ENCODE measurements at places on chromosomes 1 and 21. TPM values are rescaled to one million over a fixed set of nuclear protein-coding genes. Genes with fewer than 3 reads are reported as not detected.

IL22RA1 gene
- total RNA-seq = 2.1 TPM

KCNK1 gene
- 13.4 TPM for total RNA-seq

NME7 gene
- 25.2 TPM for total RNA-seq

TOR1AIP1 gene
- 29.0 TPM for total RNA-seq

DYRK3 gene
- 9.6 TPM for total RNA-seq

CACNA1S gene
- total RNA-seq = not detected

KCNE2 gene
- total RNA-seq = not detected

HIVEP3 gene
- total RNA-seq = 0.19 TPM

CTTNBP2NL gene
- 19.4 TPM for total RNA-seq

DMRTA2 gene
- total RNA-seq = 6.5 TPM

KPRP gene
- total RNA-seq = not detected

SGIP1 gene
- total RNA-seq = 5.2 TPM

RAB3B gene
- 6.7 TPM for total RNA-seq

CRNN gene
- 5.2 TPM for total RNA-seq

PRAMEF5 gene
- not detected for total RNA-seq

JAK1 gene
- 40.4 TPM for total RNA-seq

HEYL gene
- total RNA-seq = not detected

AADACL4 gene
- total RNA-seq = not detected

TNFRSF18 gene
- total RNA-seq = 0.98 TPM

TNFRSF8 gene
- not detected for total RNA-seq

TEDDM1 gene
- total RNA-seq = not detected

FAM167B gene
- not detected for total RNA-seq

GJA4 gene
- not detected for total RNA-seq

KISS1 gene
- not detected for total RNA-seq

PTCH2 gene
- total RNA-seq = not detected

TMCC2 gene
- 4.3 TPM for total RNA-seq

CFHR1 gene
- total RNA-seq = not detected

CERS2 gene
- total RNA-seq = 53.4 TPM

IFI44L gene
- total RNA-seq = 0.28 TPM

PYCR2 gene
- 63.7 TPM for total RNA-seq

OR2T35 gene
- not detected for total RNA-seq

CRP gene
- total RNA-seq = not detected

VSIG8 gene
- 0.05 TPM for total RNA-seq

UBASH3A gene
- total RNA-seq = not detected

SAMD11 gene
- total RNA-seq = 1.3 TPM

RPTN gene
- 2.0 TPM for total RNA-seq

MROH7 gene
- total RNA-seq = not detected

CELA2A gene
- not detected for total RNA-seq

TTC22 gene
- 18.1 TPM for total RNA-seq

AMPD1 gene
- total RNA-seq = not detected

CHML gene
- 7.1 TPM for total RNA-seq

MAP3K21 gene
- 10.6 TPM for total RNA-seq

SLC9C2 gene
- total RNA-seq = not detected

PLEKHA6 gene
- 10.2 TPM for total RNA-seq

DNM3 gene
- total RNA-seq = 2.0 TPM

SPATA17 gene
- 1.5 TPM for total RNA-seq

Measured in airway epithelial cell (primary cell).